ENCODE measurements at places on chromosomes 7 and 10. TPM values are rescaled to one million over a fixed set of nuclear protein-coding genes. Genes with fewer than 3 reads are reported as not detected.
A peak's percentile ranks its signal among the peaks of the same experiment; 100 is the strongest.

The SPDYE11 gene
- total RNA-seq, result not detected

DNA sequence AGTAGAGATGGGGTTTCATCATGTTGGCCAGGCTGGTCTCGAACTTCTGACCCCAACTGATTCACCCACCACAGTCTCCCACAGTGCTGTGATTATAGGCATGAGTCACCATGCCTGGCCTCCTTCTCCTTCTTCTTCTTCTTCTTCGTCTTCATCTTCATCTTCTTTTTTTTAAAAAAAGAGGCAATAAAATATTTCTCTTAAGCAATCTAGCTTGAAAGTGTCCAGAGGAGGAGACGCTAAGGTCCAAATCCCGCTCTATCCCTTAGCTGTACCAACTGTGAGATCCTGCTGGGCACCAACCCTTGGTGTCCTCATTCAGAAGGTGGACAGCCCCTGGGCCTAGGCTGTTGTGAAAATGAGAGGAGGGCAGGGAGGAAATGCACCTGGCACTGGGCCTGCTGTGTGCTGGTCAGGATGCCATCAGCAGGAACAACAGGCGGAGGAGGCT, 13.9 kb upstream of the PSAP start:
- DNase-seq, result peak; percentile 32

The PPP1R9A gene
- 17.9 TPM for total RNA-seq

The C10orf53 gene
- not detected for total RNA-seq

DNA sequence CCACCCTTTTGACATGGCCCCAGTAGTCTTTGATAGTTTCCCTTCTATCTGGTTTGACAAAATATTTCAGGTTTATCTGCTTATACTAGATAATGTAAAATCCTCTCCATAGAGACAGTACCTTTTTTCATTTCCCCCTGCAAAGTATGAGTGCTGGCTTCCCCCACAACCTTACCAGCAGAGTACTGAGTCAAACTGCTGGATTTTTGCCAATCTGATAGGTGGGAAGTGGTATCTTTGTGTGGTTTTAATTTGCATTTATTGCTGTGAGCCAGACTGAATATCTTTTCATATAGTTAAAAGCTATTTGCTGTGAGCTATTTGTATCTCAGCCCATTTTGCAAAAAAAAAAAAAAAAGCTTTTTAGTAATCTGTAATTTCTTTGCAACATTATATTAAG, 32.1 kb upstream of the HECTD2 start:
- no peak for DNase-seq

The FASTK gene
- 113 TPM for total RNA-seq

The GBX1 gene
- not detected for total RNA-seq

The CRYGN gene
- not detected for total RNA-seq

The CUEDC2 gene
- 43.8 TPM for total RNA-seq

GRCh38 chr10:58575491-58575890, 62.8 kb downstream of the BICC1 start:
- no peak for DNase-seq

DNA sequence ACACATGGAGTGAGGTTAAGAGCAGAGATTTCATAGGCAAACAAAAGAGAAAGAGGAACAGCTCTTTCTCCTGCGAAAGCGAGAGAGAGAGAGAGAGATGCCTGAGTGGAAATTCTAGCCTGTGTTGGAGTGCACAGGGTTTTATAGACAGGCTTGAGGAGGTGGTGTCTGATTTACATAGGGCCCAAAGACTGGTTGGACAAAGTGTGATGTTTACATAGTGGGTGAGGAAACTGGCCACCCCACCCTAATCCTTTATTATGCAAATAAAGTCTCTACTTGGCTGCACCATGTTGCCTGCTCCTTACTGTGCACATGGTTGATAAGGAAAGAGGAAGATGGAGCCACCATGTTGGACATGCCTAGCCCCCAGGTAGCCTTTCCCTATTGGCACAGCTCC, 967.8 kb upstream of the SORCS1 start:
- no peak for DNase-seq

DNA sequence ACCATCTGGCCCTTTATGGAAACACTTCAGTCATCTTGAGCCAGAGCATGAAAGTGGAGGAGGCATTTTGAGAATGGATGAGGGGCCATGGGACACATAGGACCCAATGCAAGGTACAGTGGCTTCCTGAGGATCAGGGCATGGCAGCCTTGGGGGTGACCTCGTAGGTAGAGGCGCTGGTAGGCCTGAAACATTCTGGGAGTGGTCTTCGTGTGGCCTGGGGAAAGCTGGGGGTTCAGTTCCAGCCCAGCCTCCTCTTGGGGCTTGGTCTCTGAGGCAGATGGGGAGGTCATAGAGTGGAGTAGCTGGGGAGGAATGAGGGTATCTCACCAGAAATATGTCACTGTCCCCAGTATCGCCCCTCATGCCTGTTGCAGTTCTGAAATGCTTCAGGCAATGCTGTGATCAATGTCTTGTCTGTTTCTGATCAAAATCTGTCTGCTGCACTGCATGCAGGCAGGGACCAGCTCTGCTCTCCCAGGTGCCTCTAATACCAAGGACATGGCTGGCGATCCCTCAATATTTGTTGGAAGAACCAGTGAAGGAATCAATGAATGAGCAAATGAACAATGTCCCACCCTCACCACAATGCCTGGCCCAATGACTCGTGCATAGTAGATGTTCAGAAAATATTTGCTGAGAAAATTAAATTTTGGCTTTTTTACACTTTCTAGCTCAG, 90.9 kb downstream of the CHST15 start:
- no peak for DNase-seq

GRCh38 chr10:76874176-76874575, 763.4 kb downstream of the KCNMA1 start:
- no peak for DNase-seq

The OR13A1 gene
- total RNA-seq, result not detected

GRCh38 chr10:89363729-89364442, 14.0 kb upstream of the IFIT1B start:
- no peak for DNase-seq
